ENCODE measurements at places on chromosomes 12 and 14. TPM values are rescaled to one million over a fixed set of nuclear protein-coding genes. Genes with fewer than 3 reads are reported as not detected.

FOXN4 gene
- total RNA-seq = 0.26 TPM

MLF2 gene
- 232 TPM for total RNA-seq

GRCh38 chr14:32457213-32457920 is 128.3 kb downstream of the AKAP6 start:
- no peaks in the 10 kb centered on the region for H3K36me3 ChIP-seq
- no peak overlapping the region for H3K27ac ChIP-seq
- H3K4me3 ChIP-seq = no peak overlapping the region
- no peaks in the 10 kb centered on the region for H3K27me3 ChIP-seq
- DNase-seq = no peak

GRCh38 chr14:102485693-102486512 is 23.7 kb downstream of the ANKRD9 start:
- no peak overlapping the region for H3K4me3 ChIP-seq
- H3K4me1 ChIP-seq = no peaks in the 10 kb centered on the region
- no peak overlapping the region for H3K27ac ChIP-seq
- H3K36me3 ChIP-seq = no peaks in the 10 kb centered on the region
- no peak for DNase-seq

GRCh38 chr14:50230701-50231474 is 490 bp downstream of the SOS2 start:
- peak overlapping the region; percentile 63 for H3K4me3 ChIP-seq
- H3K27ac ChIP-seq = no peak overlapping the region
- H3K4me1 ChIP-seq = no peaks in the 10 kb centered on the region
- no peaks in the 10 kb centered on the region for H3K36me3 ChIP-seq

- H3K27ac ChIP-seq = no peak overlapping the region
- no peaks in the 10 kb centered on the region for H3K36me3 ChIP-seq
- no peak overlapping the region for H3K4me3 ChIP-seq
- peaks cover 10% of the 10 kb centered on the region for H3K4me1 ChIP-seq
These were observed 16.3 kb upstream of the SINHCAF start for GRCh38 chr12:31342286-31342685.

DNA sequence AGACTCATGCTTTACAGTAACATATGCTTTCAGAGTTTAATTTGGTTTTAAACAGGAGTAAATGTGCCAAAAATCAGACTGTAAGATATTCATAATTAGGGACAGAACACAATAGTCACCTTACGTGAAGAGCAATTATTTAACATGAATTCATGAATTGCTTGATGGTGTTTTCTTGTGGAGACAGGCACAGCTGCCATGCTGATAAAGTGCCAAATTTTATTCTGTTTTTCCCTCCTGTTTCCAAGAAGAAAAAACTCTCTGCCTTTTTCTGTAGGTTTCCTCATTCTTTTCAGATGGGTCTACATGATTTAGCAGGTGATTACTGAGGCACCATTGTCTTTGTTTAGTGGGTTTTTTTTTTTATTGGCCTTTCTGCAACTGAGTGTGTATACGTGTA is 80.1 kb downstream of the C12orf42 start:
- H3K27ac ChIP-seq = no peak overlapping the region
- DNase-seq = no peak
- no peak overlapping the region for H3K4me3 ChIP-seq
- H3K4me1 ChIP-seq = no peaks in the 10 kb centered on the region
- H3K36me3 ChIP-seq = no peaks in the 10 kb centered on the region

Measured in H1 (cell line).